Activated naive CD4-positive, alpha-beta T cell treated with anti-CD3 and anti-CD28 coated beads, Interleukin-2, amount 10 ng/mL, durations not matched to agents 5 hours and 36 hours (primary cell): ENCODE measurements at places on chromosomes 5 and 9. TPM values are rescaled to one million over a fixed set of nuclear protein-coding genes. Genes with fewer than 3 reads are reported as not detected.

NUTM2F gene
- total RNA-seq = not detected

SMAD5 gene
- 2.3 TPM for total RNA-seq

ZNF300 gene
- total RNA-seq = 0.79 TPM

RAB3C gene
- total RNA-seq = not detected

AMACR gene
- 6.0 TPM for total RNA-seq

DOCK8 gene
- 318 TPM for total RNA-seq

ITK gene
- total RNA-seq = 313 TPM

OR1J2 gene
- total RNA-seq = not detected

THG1L gene
- total RNA-seq = 15.4 TPM

CCDC180 gene
- total RNA-seq = 4.3 TPM

KIF24 gene
- 7.9 TPM for total RNA-seq

CDKN2B gene
- total RNA-seq = 4.9 TPM

ANKRD18A gene
- total RNA-seq = 1.0 TPM

CNTNAP3B gene
- not detected for total RNA-seq

ZNF658 gene
- total RNA-seq = 4.7 TPM

TICAM2 gene
- 0.68 TPM for total RNA-seq

KCNV2 gene
- not detected for total RNA-seq

GDA gene
- total RNA-seq = not detected

PDCD1LG2 gene
- total RNA-seq = 1.0 TPM

CAMK4 gene
- total RNA-seq = 130 TPM

UGT3A1 gene
- not detected for total RNA-seq

CARD9 gene
- total RNA-seq = 0.35 TPM

SPATA31A3 gene
- not detected for total RNA-seq

TMEFF1 gene
- total RNA-seq = not detected

LURAP1L gene
- not detected for total RNA-seq

BSPRY gene
- 2.5 TPM for total RNA-seq

OR13C9 gene
- not detected for total RNA-seq

ZNF879 gene
- total RNA-seq = 7.2 TPM

ARHGEF37 gene
- total RNA-seq = 0.51 TPM

GLRX gene
- 66.6 TPM for total RNA-seq

IRGM gene
- total RNA-seq = 3.1 TPM

SLC45A2 gene
- total RNA-seq = not detected

SH3GL2 gene
- total RNA-seq = not detected

GNA14 gene
- not detected for total RNA-seq

MAML1 gene
- 29.5 TPM for total RNA-seq

FAM200C gene
- 0.40 TPM for total RNA-seq

NKD2 gene
- 4.9 TPM for total RNA-seq

SPATA31A1 gene
- not detected for total RNA-seq

AQP3 gene
- 265 TPM for total RNA-seq

C9orf50 gene
- not detected for total RNA-seq
